IMR-90 (cell line): ENCODE measurements at places on chromosomes 5 and 9. TPM values are rescaled to one million over a fixed set of nuclear protein-coding genes. Genes with fewer than 3 reads are reported as not detected.

The RXFP3 gene
- not detected in 2 replicates for total RNA-seq

The TIGD6 gene
- total RNA-seq: 6.1 and 6.6 TPM in 2 replicates

The CDH6 gene
- total RNA-seq: 211 and 232 TPM in 2 replicates

The ADRB2 gene
- total RNA-seq: 3.4 and 4.4 TPM in 2 replicates

The GAPT gene
- total RNA-seq: not detected in 2 replicates

The CATSPER3 gene
- total RNA-seq: under 0.01 TPM in 1 of 2 replicates, not detected in the other

The SAXO1 gene
- under 0.01 TPM in 1 of 2 replicates, not detected in the other for total RNA-seq

The CNTNAP3 gene
- total RNA-seq: 0.90 and 1.1 TPM in 2 replicates

The ACOT12 gene
- total RNA-seq: not detected in 2 replicates

The ANKRD18B gene
- 13.4 and 14.7 TPM in 2 replicates for total RNA-seq

The IL4 gene
- total RNA-seq: not detected in 2 replicates

The MYO10 gene
- 93.0 and 115 TPM in 2 replicates for total RNA-seq

The GMCL2 gene
- total RNA-seq: not detected in 2 replicates

The FAM78A gene
- under 0.01 and 0.18 TPM in 2 replicates for total RNA-seq

The LECT2 gene
- total RNA-seq: not detected in 2 replicates

The TMC1 gene
- not detected in 2 replicates for total RNA-seq

The IL31RA gene
- 0.56 and 0.90 TPM in 2 replicates for total RNA-seq

The LHX6 gene
- under 0.01 TPM in 2 replicates for total RNA-seq

The MED27 gene
- total RNA-seq: 51.9 and 63.4 TPM in 2 replicates

The DNAJC18 gene
- 9.2 and 11.1 TPM in 2 replicates for total RNA-seq

The DAB2IP gene
- total RNA-seq: 5.6 and 6.1 TPM in 2 replicates

The SPINK13 gene
- total RNA-seq: not detected in 2 replicates

The ARHGEF28 gene
- 13.9 and 16.0 TPM in 2 replicates for total RNA-seq

The FBN2 gene
- 67.5 and 69.0 TPM in 2 replicates for total RNA-seq

The SHISAL2B gene
- total RNA-seq: not detected in 2 replicates

The SLC1A3 gene
- 0.56 and 1.3 TPM in 2 replicates for total RNA-seq

The BHMT gene
- total RNA-seq: not detected in 2 replicates

The ADAMTSL2 gene
- total RNA-seq: not detected in 2 replicates

The PAPPA gene
- 11.7 and 12.4 TPM in 2 replicates for total RNA-seq

The NMUR2 gene
- not detected in 2 replicates for total RNA-seq

The LVRN gene
- total RNA-seq: under 0.01 and 0.18 TPM in 2 replicates

The CTNNAL1 gene
- total RNA-seq: 131 and 186 TPM in 2 replicates

The PCDHB16 gene
- total RNA-seq: 0.18 and 0.56 TPM in 2 replicates

The HACD4 gene
- total RNA-seq: 2.2 and 2.8 TPM in 2 replicates

The PAEP gene
- not detected in 2 replicates for total RNA-seq

The SLC36A3 gene
- not detected in 2 replicates for total RNA-seq

The SLCO6A1 gene
- not detected in 2 replicates for total RNA-seq

The FOXD4 gene
- total RNA-seq: 0.18 TPM in 1 of 2 replicates, not detected in the other

The GFPT2 gene
- total RNA-seq: 20.6 and 20.8 TPM in 2 replicates

The ROPN1L gene
- total RNA-seq: 0.28 and 0.36 TPM in 2 replicates

The CD14 gene
- total RNA-seq: 0.18 TPM in 1 of 2 replicates, not detected in the other

The RASGEF1C gene
- not detected in 2 replicates for total RNA-seq

The PCDHGA4 gene
- total RNA-seq: 5.0 and 5.4 TPM in 2 replicates

The C5orf58 gene
- not detected in 2 replicates for total RNA-seq

The SMIM32 gene
- total RNA-seq: not detected in 2 replicates

The CCNJL gene
- 2.0 and 2.8 TPM in 2 replicates for total RNA-seq

The POU5F2 gene
- 1.1 and 1.4 TPM in 2 replicates for total RNA-seq

The MUSK gene
- total RNA-seq: under 0.01 and 0.18 TPM in 2 replicates
